ENCODE measurements at places on chromosomes 3 and 15. TPM values are rescaled to one million over a fixed set of nuclear protein-coding genes. Genes with fewer than 3 reads are reported as not detected.

Gene ZIC1
- not detected for total RNA-seq

Gene TRPM1
- total RNA-seq: not detected

Gene KBTBD12
- 14.5 TPM for total RNA-seq

Gene SLC22A13
- 0.99 TPM for total RNA-seq

Gene ISL2
- not detected for total RNA-seq

Gene TMC3
- 0.54 TPM for total RNA-seq

Gene MESD
- 39.0 TPM for total RNA-seq

Gene CLDN11
- 2.5 TPM for total RNA-seq

Gene CADM2
- not detected for total RNA-seq

Gene CSTA
- total RNA-seq: not detected

Gene TM4SF1
- total RNA-seq: 342 TPM

Gene NCEH1
- total RNA-seq: 7.1 TPM

Gene LTK
- 0.35 TPM for total RNA-seq
